NCI-H1048 (cell line): ENCODE measurements at places on chromosomes 1 and 21.
A peak's percentile ranks its signal among the peaks of the same experiment; 100 is the strongest.

GRCh38 chr1:37410815-37411214, 63.6 kb upstream of the ZC3H12A start:
- no peak for DNase-seq

DNA sequence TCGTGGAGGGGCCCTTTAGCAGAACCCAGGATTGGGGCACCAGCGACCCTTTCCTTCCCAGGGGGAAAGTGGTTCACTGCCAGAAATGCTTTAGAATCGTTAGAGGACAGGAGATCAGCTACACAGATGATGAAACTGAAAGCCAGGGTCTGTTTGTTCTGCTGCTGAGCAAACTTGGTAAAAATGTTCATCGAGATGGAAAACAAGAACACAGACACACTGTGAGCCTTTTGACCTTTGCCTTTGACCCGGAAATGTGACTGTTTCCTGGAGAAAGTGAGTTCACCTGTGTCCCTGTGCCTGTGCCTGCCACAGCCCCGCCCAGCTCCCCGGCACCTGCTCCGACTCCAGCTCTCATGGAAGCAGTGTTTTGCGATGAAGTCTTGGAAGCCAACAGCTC, 234.3 kb downstream of the CAMTA1 start:
- DNase-seq: no peak

DNA sequence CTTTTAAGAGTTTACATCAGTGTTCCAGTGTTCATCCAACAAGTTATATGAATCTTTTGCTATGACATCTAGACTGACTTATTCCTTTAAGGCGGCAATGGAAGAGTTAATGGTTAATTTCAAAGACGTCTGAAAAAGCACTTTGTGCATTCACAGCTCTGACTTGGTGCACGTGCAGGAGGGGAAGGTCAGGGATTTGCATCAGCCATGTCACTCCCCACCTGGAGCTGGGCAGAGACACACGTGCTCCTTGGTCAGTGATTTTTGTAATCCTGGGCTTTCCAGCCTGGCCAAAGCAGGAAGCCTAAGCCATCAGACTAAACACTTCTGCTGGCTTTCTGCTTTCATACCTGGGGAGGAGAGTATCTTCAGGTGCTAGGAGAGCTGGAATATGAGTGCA, 96.3 kb downstream of the ST3GAL3 start:
- no peak for DNase-seq

GRCh38 chr1:53439337-53440207, 19.6 kb upstream of the DMRTB1 start:
- no peak for DNase-seq

DNA sequence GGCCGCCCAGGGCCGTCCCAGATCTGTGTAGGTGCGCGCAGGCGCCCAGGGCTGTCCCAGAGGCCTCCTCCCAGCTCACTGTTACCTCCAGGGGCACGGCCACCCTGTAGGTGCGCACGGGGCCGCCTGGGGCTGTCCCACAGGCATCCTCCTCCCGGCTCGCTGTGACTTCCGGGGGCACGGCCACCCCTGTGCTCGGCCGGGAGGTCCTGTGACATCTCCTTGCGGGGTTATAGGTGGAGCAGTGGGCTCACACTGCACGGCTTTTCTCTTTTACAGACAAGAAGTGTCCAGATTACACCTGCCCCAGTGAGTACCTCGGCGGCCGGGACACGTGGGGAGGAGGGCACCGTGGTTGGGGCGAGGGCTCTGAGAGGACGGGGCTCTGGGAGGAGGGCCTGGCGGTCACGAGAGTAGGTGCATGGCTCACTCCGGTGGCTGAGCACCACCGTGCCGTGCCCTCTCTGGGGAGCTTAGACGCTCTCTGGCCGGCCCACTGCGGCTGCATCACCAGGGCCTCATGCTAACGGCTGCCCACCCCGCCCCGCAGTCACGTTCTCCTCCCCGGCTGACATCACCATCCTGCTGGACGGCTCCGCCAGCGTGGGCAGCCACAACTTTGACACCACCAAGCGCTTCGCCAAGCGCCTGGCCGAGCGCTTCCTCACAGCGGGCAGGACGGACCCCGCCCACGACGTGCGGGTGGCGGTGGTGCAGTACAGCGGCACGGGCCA, 21.4 kb downstream of the COL6A1 start:
- DNase-seq: no peak

- DNase-seq: no peak
Measured at GRCh38 chr1:225817611-225818061, 7.7 kb downstream of the EPHX1 start.

- no peak for DNase-seq
Measured at GRCh38 chr21:36730291-36731281, 31.7 kb downstream of the SIM2 start.

- no peak for DNase-seq
Measured at GRCh38 chr1:28591708-28592320, at the start of gene RAB42. RAB42 (plus strand) TSS chr1:28592265; CDS start chr1:28592512, 247 bp downstream.

DNA sequence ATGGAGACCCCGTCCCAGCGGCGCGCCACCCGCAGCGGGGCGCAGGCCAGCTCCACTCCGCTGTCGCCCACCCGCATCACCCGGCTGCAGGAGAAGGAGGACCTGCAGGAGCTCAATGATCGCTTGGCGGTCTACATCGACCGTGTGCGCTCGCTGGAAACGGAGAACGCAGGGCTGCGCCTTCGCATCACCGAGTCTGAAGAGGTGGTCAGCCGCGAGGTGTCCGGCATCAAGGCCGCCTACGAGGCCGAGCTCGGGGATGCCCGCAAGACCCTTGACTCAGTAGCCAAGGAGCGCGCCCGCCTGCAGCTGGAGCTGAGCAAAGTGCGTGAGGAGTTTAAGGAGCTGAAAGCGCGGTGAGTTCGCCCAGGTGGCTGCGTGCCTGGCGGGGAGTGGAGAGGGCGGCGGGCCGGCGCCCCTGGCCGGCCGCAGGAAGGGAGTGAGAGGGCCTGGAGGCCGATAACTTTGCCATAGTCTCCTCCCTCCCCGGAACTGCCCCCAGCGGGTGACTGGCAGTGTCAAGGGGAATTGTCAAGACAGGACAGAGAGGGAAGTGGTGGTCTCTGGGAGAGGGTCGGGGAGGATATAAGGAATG, 505 bp downstream of the LMNA start:
- no peak for DNase-seq

- no peak for DNase-seq
Measured at GRCh38 chr21:17583898-17584297, 28.8 kb downstream of the BTG3 start.

GRCh38 chr1:151992303-151993083, 1.2 kb downstream of the S100A10 start:
- DNase-seq: no peak

- DNase-seq: peak; percentile 98
Measured at GRCh38 chr1:209620487-209620884, 31.7 kb downstream of the LAMB3 start.

DNA sequence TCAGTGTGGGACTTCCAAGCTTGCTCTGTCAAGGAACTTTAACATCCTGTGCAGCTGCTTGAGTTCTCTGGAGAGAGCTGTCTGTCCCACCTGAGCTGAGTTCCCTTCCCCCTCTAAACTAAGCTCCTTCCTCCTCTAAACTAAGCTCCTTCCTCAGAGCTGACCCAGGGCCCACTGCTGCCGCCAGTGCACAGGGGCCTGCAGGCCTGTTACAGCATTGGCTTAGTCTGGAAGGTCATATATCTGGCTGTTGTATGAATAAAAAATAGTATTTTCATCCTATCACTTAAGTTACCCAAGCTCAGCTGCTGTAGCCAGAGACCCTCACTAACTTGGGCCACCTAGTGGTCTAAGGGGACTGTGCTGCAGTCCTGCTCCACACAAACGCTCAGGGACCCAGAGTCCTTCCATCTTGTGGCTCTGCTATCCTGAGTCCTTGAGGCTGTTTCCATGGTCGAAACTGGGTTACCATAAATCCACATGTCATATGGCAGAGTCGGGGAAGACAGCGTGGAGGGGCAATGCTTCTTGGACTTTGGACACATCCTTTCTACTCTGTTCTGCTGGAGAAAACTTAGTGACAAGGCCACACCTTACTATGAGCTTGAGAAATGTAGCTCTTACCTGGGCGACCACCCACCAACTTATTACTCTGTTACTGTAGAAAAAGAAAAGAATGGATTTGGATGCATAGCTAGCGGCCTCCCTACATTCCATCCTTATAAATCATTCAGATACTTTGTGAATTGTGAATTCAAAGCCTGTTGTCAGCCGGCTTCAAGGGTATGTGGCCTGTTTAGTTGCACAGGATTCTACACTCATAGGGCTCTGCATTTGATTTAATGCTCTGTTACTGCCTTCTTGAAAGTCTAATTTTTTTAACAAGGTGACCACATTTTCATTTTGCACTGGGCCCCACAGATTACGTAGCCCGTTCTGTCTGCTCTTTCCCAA, 71.4 kb upstream of the GCLM start:
- no peak for DNase-seq

- DNase-seq: no peak
Measured at GRCh38 chr1:153025797-153026196, 5.2 kb upstream of the SPRR1B start.

DNA sequence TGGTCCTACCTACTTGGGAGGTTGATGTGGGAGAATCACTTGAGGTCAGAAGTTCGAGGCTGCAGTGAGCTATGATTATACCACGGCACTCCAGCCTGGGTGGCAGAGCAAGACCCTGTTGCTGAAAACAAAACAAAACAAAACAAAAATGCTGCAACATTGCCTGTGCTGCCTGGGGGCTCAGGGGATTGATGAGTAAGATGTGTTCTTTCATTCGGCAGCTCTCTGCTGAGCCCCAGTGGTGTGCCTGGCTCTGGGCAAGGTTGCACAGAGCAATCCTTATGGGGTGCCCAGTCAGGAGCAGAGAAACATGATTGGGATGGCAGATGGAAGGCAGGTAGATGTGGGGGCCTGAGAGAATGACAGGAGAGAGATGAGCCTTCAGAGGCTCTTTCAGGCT, 28.6 kb upstream of the KDM4A start:
- DNase-seq: no peak

DNA sequence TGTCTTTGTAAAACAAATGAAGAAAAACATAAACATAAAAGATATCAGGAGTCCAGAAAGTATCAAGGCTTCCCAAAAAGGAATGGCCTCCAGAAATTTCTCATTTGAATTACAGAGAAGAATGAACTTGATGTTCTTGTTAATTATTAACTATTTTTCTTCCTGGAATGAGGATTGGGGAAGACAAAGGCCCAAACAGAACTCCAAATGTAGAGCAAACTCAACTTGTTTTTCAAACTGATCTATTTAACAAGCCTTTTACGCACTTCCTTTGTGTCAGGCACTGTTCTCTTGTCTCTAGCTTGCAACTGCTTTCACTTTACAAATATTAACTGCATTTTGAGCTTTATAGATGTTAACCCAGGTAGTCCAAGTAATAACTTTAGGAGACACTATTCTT, 45.5 kb downstream of the LAMC2 start:
- no peak for DNase-seq

DNA sequence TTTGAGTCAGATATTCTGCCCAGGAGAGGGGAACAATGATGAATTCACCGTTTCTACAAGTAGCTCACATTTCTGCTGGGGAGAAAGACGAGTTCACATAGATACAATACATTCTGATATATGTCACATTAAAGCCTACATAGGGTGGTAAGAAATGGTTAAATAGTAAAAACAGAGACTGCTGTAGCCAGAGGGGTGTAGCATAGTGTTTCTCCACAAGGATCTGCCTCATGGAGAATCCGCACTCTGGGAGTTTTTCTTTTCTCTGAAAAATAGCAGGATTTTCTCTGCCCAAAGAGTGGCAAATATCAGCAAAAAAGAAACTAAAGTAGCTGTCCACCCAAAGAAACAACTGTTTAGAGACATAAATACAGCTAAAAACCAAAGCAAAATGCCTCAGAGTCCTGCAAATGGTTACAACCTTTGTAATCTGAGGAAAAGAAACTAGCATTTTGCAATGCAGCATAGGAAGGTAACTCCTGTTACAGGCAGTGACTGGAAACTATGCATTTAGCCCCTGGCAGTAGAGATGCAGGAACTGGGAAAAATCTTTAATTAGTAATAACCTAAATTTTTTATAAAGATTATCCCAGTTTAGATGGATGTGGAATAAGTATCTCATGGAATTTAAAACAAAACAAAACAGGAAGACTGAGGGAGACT, 1126.7 kb upstream of the ADGRL2 start:
- DNase-seq: no peak

GRCh38 chr1:195327361-195327760, 1280.9 kb downstream of the KCNT2 start:
- DNase-seq: no peak

GRCh38 chr1:30159015-30159414, 564.4 kb downstream of the MATN1 start:
- DNase-seq: no peak

- DNase-seq: no peak
Measured at GRCh38 chr1:182339684-182340083, 51.9 kb downstream of the GLUL start.

DNA sequence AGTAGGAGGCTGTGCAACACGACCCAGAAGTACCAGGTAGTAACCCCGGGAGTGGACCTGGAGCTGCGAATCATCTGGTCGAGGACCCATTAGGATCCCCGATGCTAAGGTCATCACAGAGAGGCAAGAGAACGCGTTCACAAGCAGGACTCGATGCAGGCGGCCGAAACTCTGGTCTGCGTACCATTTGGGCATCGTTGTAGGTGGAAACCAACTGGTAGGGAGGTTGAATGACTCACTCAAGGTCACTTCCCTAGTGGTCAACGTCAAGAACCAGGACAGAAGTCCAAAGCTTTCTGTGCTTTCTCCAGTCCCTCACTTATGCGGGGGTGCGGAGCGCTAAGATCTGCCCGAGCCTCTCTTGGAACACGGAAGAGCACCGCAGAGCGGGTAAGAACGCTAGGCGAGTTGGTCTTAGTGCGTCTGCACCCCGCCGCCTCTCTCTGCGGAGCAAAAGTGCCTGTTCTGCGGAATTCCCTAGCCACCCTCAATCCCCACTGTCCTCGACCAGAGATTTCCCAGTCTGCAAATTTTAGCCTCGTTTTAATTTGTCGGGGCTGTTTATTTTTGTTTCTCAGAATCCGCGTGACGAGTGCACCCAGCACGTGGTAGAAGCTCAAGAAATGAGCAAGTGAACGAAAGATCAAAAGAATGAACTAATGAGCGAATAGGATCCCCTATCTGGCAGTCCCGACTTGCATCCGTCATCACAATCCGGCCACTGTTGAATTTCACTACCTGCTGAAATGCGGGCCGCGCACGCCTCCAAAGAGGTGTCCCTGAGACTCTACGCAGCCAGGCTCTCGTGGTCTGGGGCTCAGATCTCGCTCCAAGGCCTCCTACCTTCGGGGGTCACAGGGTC, 12.2 kb downstream of the HLX start:
- DNase-seq: no peak
